ENCODE measurements at places on chromosomes 11 and 22. TPM values are rescaled to one million over a fixed set of nuclear protein-coding genes. Genes with fewer than 3 reads are reported as not detected.
A peak's percentile ranks its signal among the peaks of the same experiment; 100 is the strongest.

Gene PRAME
- not detected for total RNA-seq

Gene KCNE3
- total RNA-seq: 0.14 TPM

Gene NPAT
- 9.0 TPM for total RNA-seq

- no peak for DNase-seq
Measured at GRCh38 chr11:43245466-43245865, 66.3 kb upstream of the API5 start.

Gene MUC2
- total RNA-seq: 0.03 TPM

Gene ARHGAP8
- total RNA-seq: 1.3 TPM

DNA sequence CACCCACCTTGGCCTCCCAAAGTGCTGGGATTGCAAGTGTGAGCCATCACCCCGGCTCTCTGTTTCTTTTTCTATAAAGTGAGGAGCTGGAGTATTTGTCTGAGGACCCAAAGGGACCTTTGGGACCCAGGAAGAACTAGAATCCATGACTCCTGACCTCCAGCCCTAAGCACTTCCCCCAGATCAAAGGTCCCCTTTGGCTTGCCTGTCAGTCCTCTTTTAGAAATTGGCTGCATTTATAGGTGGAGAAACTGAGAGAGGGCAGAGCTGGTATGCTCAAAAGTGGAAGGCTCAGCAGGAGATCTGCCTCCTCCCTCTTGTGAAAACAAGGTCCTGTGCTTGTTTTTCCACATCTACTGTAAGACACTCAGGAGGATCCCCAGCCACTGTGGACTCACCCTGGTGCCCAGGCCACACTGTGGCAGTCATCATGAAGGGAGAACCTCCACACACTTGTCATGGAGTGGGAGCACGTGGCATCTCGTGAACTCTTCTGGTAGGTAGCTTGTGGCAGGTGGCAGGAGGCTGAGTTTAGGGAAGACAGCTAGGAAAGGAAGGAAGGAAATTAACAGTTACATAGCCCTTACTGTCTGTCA, 12.4 kb upstream of the PLEKHA7 start:
- no peak for DNase-seq

Gene CALCB
- total RNA-seq: not detected

Gene ELP4
- total RNA-seq: 28.7 TPM

Gene HYLS1
- 2.2 TPM for total RNA-seq

GRCh38 chr11:81963018-81963417, 770.6 kb downstream of the FAM181B start:
- no peak for DNase-seq

GRCh38 chr22:20205464-20205963, 54.7 kb upstream of the CCDC188 start:
- no peak for DNase-seq

Gene B4GAT1
- 138 TPM for total RNA-seq

DNA sequence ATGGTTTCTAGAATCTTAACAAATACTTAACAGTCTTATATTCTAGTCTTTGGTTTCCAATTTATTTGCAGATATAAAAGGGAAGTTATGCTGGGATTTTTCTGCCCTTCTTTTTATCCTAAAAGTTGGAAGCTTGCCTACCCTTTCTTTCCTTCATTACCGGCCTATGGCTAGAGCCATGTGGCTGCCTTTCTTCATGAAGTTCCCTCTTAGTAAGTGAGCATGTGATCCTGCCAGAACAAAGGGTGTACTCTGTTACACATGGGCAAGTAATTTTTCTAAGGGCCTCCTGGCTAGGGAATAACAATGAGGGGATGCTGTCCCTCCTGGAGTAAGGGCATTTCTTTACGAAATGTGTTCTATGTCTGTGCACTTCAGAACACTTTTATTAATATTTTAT, 252.1 kb upstream of the PITPNB start:
- no peak for DNase-seq

DNA sequence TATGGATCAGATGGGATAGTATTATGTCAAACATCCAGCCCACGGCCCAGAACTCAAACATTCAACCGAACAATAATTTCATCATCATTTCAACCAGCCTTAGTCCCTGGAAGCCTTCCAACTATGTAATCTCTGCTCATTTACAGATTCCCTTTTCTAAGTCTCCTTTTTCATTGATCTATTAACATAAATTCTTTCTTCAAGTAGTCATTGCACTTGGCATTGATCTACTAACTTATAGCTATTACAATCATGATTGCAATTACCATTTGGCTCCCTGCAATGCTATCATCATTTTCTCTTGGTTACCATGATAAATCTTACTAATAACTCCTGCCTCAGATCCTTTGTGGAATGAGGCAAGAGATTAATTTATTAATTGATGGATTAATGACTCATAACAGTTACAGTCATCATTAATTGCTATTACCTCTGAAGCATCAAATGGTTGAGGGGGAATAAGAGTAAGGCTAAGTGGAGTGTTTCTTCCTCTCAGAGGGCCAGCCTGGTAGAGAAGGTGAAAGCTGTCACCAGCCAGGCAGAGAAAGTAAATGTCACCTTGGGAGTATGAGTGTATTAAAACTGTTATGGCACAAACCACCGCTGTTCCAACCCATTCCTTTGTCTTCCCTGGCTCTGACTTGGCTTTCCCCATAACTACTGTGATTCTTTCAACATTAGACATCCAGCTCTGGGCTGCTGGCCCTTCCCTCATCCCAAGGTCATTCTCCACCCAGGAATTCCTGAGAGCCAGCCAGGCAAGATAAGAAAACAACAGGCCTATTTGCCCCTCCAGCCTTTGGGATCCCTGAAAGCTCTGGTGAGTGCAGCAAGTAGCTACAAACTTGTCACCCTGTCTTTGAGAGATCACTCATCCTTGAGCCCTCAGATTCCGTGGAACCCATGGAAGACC, 174.7 kb downstream of the RRAS2 start:
- DNase-seq: no peak

Gene GNG3
- total RNA-seq: 0.67 TPM

Gene PGA5
- 0.89 TPM for total RNA-seq

Gene TRIM51
- not detected for total RNA-seq

GRCh38 chr22:22881116-22882000, 6.3 kb upstream of the IGLL5 start:
- no peak for DNase-seq

Gene CSF2RB
- total RNA-seq: 0.60 TPM

Gene CFAP300
- total RNA-seq: 1.1 TPM

GRCh38 chr22:29821291-29822016, 16.6 kb downstream of the ASCC2 start:
- peak; percentile 94 for DNase-seq

- DNase-seq: no peak
Measured at GRCh38 chr11:75276686-75277085, 36.1 kb downstream of the TPBGL start.

DNA sequence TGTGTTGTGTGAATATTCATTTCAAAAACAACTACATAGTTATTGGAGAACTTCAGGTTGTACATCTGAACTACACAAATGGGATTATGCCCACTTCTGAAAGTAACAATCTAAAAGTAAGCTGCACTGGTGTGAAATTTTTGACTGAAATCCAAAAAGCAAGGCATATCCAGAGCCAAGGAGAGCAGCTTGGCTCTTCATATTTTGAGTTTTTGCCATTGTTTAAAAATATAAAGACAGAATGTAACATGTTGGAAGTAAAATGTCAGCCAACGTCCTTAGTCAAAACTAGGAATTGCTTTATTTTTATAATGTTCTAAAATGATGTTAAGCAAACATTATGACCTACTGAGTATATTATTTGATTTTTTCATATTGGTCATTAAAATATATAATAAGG, 45.8 kb upstream of the NOX4 start:
- no peak for DNase-seq

GRCh38 chr11:131037873-131038272, 121.6 kb upstream of the SNX19 start:
- peak; percentile 5 for DNase-seq

DNA sequence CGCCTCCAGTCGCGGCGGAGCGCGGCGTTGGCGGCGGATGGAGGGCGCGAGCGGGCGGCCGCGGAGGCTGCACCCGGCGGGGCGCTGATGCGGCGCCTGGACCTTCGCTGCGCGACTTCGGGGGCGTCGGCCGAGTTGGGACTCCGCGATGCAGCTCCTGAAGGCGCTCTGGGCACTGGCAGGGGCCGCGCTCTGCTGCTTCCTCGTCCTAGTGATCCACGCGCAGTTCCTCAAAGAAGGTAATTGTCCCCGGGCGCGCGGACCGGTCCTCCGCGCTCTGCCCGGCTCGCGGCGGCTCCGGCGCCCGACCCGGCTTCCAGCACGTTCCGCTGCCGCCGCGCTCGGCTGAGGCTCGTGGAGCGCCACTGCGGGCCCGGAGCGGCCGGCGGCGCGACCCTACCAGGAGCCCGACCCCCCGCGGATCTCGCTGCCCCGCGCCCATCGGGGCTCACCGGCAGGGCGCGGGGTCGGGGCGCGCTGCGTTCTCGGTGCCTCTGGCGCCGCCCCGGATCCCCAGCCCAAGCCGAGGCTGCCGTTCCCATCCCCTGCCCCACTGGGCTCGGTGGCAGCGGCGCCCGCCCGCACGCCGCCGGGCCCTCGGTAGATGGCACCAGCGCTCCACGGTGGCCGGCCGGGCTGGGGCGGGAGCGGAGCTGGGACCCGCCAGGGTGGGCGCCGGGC, 1251.2 kb downstream of the BRD1 start:
- peak; percentile 55 for DNase-seq

GRCh38 chr22:22201185-22201929, 43.2 kb upstream of the VPREB1 start:
- DNase-seq: no peak

- no peak for DNase-seq
Measured at GRCh38 chr11:112518371-112518770, 257.7 kb upstream of the PLET1 start.

Gene APOL5
- not detected for total RNA-seq

GRCh38 chr11:19466314-19466713, 225.6 kb upstream of the E2F8 start:
- no peak for DNase-seq

Gene OR56A3
- total RNA-seq: not detected

Data from cardiac muscle cell (in vitro differentiated cells and primary cell).